GM13976 (cell line): ENCODE measurements at places on chromosomes 1 and 21.

GRCh38 chr1:35656148-35656862 lies 15.0 kb upstream of the PSMB2 start:
- no peak for DNase-seq

GRCh38 chr1:29388170-29388569 lies 151.8 kb downstream of the PTPRU start:
- DNase-seq, result no peak

DNA sequence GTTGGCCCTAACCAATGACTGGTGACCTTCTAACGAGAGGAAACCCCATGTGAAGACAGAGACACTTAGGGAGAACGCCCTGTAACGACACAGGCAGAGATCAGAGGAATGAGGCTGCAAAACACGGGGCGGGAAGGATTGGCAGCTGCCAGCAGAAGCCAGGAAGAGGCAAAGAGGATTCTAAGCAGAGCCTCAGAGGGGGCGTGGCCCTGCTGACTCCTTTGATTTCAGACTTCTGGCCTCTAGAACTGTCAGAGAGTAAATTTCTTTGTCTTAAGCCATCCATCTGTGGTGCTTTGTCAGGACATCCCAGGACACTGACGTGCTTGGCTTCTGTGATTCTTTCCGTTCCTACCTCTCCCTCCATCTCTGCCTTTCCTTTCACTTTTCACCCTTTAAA lies 79.3 kb downstream of the SH3BGR start:
- no peak for DNase-seq

DNA sequence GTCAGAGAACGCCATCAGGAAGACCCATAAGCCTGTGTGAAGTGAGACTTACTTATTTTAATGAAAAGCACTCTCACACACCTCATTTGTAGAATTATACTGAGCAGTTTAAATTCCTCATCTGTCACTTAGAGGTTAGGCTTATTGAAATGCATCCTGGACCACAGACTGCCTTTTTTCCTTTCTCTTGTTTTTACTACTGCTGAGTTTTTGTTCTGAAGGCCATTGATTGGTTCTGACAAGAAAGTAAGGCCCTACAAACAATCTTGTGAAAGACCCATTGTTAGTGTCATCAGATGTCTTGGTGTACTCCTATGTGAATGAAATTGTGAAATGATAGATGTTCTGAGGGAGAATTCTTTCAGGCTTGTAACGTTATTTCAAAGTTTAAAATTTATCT lies 1343.3 kb upstream of the ADGRL2 start:
- DNase-seq, result no peak

DNA sequence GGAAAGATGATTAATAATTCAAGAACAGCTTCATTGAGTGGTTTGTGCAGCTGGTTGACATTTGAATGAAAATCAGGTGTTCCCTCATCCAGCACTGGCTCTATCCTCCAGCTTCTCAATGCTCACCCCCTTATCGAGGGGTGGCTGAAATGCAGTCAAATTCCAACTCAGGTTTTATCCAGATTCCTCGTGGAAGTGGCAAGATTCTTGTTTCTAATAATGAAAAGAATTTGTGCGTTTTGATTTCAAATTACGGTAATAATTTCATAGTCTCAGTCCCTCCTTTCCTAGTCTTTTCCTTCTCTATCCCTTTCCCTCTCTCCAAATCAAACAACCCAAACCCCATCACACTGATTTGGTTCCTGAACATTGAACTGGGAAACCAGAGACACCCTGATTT lies 3.1 kb downstream of the CNIH3 start:
- DNase-seq, result no peak

DNA sequence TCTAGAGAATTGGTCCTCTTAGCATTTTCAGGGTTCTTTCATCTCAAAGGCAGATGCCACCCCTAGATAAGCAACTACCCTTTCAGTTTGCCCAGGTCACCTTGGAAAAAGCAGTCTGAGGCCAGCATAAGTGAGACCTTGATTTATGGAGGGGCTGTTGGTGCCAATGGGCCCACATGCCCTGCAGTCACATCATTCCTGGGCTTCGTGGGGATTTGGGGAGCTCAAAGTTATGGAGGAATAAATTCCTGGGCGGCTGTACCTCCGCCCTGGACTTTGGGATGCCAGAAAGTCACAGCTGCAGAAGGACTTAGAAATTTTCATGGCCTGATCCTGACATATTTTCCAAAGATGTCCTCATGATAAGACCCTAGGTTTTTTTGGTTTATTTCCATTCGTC lies 2.7 kb upstream of the SDHB start:
- no peak for DNase-seq

- DNase-seq, result no peak
These were observed 888 bp upstream of the SNRPE start for GRCh38 chr1:203860396-203861025.

GRCh38 chr1:7702365-7702764 lies 68.7 kb upstream of the VAMP3 start:
- DNase-seq, result no peak

DNA sequence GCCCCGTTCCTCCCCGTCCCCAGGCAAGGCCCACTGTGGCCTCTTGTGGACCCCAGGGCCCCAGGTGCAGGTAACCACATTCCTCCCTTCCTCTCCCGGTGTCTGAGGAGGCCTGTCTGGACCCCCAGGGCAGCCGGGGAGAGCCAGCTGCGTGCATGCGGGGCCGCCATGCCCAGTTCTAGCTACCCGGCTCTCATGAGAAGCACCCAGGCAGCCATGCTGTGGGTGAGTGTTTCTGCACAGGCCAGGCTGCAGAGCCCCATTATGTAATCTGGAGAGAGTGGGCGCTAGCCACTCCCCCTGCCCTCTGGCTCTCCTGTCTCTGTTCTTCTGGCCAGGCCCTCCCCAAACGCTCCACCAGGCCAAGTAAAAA lies 18.4 kb upstream of the PLEKHG5 start:
- DNase-seq, result peak; percentile 41

GRCh38 chr1:228992907-228993535 lies 257.7 kb downstream of the RHOU start:
- DNase-seq, result no peak
